ENCODE measurements at places on chromosomes 1 and 21. TPM values are rescaled to one million over a fixed set of nuclear protein-coding genes. Genes with fewer than 3 reads are reported as not detected.
A peak's percentile ranks its signal among the peaks of the same experiment; 100 is the strongest.

DNA sequence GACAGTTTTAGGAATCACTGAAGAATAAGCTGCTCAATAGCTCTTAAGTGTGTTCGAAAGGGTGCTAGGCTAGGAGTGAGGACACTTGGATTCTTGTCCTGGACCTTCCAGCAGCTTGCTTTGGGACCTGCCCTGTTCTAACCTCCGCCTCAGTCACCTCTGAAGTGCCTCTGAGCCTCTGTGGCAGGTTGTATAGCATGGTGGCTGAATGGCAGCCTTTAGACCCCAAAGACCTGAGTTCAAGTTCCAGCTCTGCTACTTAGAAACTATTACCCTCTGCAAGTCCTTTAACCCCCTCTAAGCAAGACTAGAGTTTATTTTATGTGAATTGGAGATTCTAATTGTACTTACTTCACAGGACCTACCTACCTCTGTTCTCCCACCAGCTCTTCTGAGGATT lies 81.5 kb downstream of the RRAGC start:
- no peaks in the 10 kb centered on the region for H3K36me3 ChIP-seq
- no peak overlapping the region for H3K4me3 ChIP-seq
- H3K27me3 ChIP-seq: peaks cover 38% of the 10 kb centered on the region
- H3K27ac ChIP-seq: no peak overlapping the region

DNA sequence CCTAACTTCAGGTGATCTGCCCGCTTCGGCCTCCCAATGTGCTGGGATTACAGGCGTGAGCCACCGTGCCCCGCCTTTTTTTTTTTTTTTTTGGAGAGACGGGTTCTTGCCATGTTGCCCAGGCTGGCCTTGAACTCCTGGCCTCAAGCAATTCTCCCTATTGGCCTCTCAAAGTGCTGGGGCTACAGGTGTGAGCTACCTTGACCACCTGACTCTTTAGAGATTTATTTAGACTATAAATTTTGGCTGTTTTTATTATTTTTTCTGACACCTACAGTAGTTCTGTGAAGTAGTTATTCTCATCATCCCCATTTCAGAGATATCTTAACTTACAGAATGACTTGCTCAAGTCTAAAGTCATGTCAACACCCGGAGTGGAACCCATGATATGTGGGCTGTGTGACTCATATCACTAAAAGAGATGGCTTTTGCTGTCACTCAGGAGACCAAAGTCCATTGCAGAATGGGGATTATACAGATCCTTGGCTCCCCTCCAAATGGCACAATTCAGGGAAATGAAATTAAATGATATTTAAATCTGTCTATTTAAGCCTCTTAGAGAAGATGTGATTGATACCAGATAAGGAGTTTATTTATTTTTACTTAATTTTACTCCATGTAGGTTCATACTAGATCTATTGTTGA lies 93.2 kb downstream of the CTH start:
- H3K27me3 ChIP-seq: peaks cover 14% of the 10 kb centered on the region
- no peak overlapping the region for H3K27ac ChIP-seq
- peak overlapping the region; percentile 28 for H3K4me3 ChIP-seq
- H3K4me1 ChIP-seq: no peaks in the 10 kb centered on the region
- DNase-seq: no peak

The TMCC2 gene
- total RNA-seq: 28.8 TPM

The SLC2A5 gene
- total RNA-seq: not detected

GRCh38 chr1:97632075-97632474 lies 288.8 kb downstream of the DPYD start:
- H3K27me3 ChIP-seq: no peaks in the 10 kb centered on the region
- DNase-seq: no peak
- no peak overlapping the region for H3K27ac ChIP-seq
- H3K36me3 ChIP-seq: no peaks in the 10 kb centered on the region
- peaks cover 11% of the 10 kb centered on the region for H3K4me1 ChIP-seq
- H3K4me3 ChIP-seq: no peak overlapping the region

DNA sequence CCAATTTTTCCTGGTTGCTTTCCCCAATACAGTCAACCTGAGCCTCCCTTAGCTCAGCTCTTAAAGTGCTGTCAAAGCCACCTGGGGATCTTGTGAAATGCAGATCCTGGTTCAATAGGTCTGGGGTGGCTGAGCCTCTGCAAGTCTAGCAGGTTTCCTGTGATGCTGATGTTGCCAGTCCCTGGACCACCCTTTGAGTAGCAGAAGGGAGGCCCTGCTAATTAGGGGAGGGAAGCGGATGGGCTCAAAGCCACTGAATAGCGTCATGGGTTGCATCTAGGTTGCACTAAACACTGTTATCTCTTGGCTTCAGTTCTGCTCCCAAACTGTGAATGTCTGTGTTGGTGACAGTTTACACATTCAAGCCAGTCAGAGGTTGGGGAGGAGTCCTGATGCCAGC lies 127.2 kb downstream of the KAZN start:
- no peak overlapping the region for H3K27ac ChIP-seq
- no peaks in the 10 kb centered on the region for H3K36me3 ChIP-seq
- DNase-seq: no peak
- H3K4me1 ChIP-seq: no peaks in the 10 kb centered on the region
- H3K27me3 ChIP-seq: peaks cover 8% of the 10 kb centered on the region

The CCDC24 gene
- total RNA-seq: 1.8 TPM

DNA sequence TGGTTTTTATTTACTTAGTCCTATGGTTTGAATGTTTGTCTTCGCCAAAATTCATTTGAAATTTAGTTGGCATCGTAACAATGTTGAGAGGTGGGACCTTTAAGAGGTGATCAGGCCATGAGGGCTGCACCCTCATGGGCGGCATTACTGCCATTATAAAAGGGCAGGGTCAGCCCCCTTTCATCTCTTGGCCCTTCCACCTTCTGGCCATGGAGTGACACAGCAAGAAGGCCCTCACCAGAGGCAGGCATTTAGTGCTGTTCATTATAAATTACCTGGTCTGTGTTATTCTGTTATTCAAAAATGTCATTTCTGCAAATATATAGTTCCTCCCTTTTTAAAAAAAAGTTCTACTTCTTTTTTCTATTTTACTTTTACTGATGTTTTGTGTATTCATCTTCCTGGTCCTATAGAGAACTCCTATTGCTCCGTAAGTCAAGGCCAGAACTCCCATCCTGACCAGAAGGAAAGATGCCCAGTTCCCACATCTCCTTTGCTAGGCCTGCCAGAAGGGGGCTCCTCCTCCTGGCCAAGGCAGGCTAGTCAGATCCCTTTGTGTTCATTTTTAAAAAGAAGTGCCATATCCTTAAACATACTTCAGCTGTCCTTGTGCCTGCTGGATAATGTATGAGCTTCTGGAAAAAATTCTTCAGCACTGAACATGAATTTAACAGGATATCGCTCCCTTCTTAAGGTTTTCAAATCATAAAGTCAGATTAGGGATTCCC lies 10.0 kb upstream of the LBR start:
- H3K4me1 ChIP-seq: peaks cover 16% of the 10 kb centered on the region
- H3K27me3 ChIP-seq: peaks cover 4% of the 10 kb centered on the region
- H3K36me3 ChIP-seq: no peaks in the 10 kb centered on the region
- no peak overlapping the region for H3K4me3 ChIP-seq
- H3K27ac ChIP-seq: peak overlapping the region; percentile 62

DNA sequence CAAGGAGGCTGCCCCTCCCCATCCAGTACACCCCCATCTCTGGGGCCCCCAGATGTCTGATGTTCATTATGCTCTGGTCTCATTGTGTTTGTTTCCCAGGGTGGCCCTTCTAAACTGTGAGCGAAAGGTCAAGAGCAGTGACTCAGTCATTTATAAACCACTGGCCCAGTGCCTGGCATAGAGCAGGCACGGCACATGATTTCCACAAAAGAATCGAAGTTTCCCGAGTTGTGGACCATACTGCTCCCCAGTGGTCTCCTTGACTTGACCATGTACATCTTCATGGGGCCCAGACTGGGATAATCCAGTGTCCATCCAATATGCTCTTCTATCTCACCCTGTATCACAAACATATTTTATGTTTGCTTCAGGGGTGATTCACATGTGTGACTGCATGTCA lies 153.3 kb downstream of the NR5A2 start:
- H3K36me3 ChIP-seq: peaks cover 5% of the 10 kb centered on the region
- no peak overlapping the region for H3K4me3 ChIP-seq
- H3K4me1 ChIP-seq: no peaks in the 10 kb centered on the region
- H3K27ac ChIP-seq: peak overlapping the region; percentile 8
- no peak for DNase-seq

GRCh38 chr1:150566589-150567340 lies 12.6 kb downstream of the MCL1 start:
- peak overlapping the region; percentile 89 for H3K4me3 ChIP-seq
- peak overlapping the region; percentile 98 for H3K27ac ChIP-seq
- H3K27me3 ChIP-seq: no peaks in the 10 kb centered on the region
- peaks cover 85% of the 10 kb centered on the region for H3K4me1 ChIP-seq
- peak; percentile 39 for DNase-seq

The UBXN10 gene
- total RNA-seq: 0.56 TPM

GRCh38 chr1:202018468-202019234 lies 8.3 kb downstream of the ELF3 start:
- no peak overlapping the region for H3K4me3 ChIP-seq
- H3K27me3 ChIP-seq: peaks cover 7% of the 10 kb centered on the region
- no peaks in the 10 kb centered on the region for H3K36me3 ChIP-seq

DNA sequence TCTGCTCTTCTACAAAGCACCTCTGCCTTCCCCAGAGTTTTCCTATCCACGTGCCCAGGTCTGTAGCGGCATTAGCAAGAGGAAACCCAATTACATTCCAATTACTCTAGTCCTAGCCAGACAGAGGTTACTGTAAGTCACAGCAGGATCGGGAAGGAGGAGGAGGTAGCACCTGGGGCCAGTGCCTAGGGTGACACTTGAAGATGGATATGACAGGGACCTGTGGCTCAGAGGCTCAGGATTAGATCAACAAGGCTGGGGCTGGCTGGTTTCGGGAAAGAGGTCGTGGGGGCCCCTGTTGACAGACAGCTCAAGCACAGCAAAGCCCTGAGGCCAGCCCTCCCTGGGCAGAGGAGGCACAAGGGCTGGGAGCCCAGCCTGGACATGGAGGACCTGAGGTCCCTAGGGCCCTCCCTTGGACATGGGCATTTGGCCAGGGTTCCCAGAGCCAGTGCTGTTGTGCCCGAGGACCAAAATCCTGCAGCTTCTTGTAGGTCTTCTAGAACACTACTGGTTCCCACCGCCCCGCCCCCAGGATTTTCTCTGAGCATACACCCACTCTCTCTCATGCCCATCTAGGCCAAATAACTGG lies 3.0 kb upstream of the HCRTR1 start:
- H3K27me3 ChIP-seq: peaks cover 19% of the 10 kb centered on the region
- DNase-seq: no peak
- peaks cover 12% of the 10 kb centered on the region for H3K4me1 ChIP-seq
- H3K27ac ChIP-seq: no peak overlapping the region

The SYCP1 gene
- total RNA-seq: not detected

The SIM2 gene
- not detected for total RNA-seq

DNA sequence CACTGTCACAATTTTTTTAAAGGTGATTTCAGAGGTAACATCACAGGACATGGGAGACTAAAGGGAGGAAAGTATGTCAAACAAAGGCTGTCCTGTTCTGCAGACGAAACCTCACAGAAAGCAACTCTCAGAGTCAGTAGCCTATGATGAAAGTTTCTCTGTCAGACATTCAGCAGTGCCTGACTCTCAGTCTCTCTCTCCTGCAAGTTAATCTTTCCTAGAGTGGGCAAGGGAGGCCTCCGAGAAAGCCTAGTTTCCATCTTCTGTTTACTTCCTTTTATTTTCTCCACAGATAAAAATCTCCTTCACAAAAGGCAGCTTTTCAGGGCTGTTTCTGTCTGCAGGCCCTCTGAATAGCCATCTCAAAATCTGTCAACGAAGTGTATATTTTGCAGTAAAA lies 24.9 kb upstream of the FMO2 start:
- H3K4me3 ChIP-seq: no peak overlapping the region
- H3K27ac ChIP-seq: no peak overlapping the region
- H3K4me1 ChIP-seq: no peaks in the 10 kb centered on the region
- no peak for DNase-seq
- H3K36me3 ChIP-seq: no peaks in the 10 kb centered on the region
- H3K27me3 ChIP-seq: peaks cover 7% of the 10 kb centered on the region

The MSTO1 gene
- total RNA-seq: 63.9 TPM

DNA sequence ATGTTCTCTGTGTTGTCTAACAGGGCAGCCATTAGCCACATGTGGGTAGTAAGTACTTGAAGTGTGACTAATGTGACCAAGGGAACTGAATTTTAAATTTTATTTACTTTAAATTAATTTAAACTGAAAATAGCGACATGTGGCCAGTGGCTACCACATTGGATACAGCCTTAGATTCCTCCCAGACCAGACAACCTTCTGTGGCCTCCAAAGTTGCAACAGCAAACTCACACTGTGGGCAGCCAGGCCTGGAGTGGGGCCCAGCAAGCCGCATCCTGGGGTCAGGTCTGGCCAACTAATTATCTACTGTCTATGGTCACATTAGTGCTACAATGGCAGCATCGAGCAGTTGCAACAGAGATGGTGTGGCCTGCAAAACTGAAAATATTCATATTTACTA lies 11.7 kb downstream of the EIF2D start:
- H3K4me3 ChIP-seq: no peak overlapping the region
- no peaks in the 10 kb centered on the region for H3K27me3 ChIP-seq
- no peaks in the 10 kb centered on the region for H3K4me1 ChIP-seq
- H3K27ac ChIP-seq: peak overlapping the region; percentile 60
- peaks cover 22% of the 10 kb centered on the region for H3K36me3 ChIP-seq

The F5 gene
- 0.47 TPM for total RNA-seq

- H3K27me3 ChIP-seq: no peaks in the 10 kb centered on the region
- H3K4me3 ChIP-seq: no peak overlapping the region
- H3K36me3 ChIP-seq: no peaks in the 10 kb centered on the region
- H3K4me1 ChIP-seq: peaks cover 25% of the 10 kb centered on the region
Observed at GRCh38 chr1:54310439-54311328, 95.5 kb downstream of the SSBP3 start.

The ELAPOR1 gene
- 4.0 TPM for total RNA-seq

DNA sequence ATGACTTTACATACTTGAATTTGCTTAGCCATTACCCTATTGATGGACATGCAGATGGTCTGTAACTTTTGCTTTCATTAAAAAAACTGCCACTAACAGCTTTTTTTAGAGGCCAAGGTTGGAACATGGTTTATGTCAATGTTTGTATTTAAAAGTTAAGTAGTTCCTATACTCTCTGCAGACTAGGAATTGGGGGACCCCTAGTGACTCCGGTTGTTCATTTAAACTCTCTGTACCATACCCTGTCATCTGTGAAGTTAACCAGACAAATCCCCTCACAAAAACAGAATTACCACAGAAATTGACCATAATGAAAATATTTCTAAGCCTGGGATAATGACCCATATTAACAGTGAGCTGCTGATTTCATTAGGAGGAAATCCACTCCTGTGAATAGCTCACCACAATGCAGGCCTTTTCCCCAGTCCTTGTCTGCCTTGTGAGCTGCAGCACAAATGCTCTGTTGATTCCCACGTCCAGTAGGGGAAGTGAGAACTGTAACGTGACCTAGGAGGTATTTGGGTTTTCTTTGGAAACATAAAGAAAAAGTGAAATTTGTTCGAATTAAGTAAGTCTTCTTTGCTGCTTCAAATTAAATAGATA lies 30.2 kb upstream of the CD101 start:
- no peak overlapping the region for H3K27ac ChIP-seq
- no peak overlapping the region for H3K4me3 ChIP-seq
- no peaks in the 10 kb centered on the region for H3K36me3 ChIP-seq
